Eye (tissue), 1 donor: ENCODE measurements at places on chromosomes 4 and X.

- DNase-seq, result peak; percentile 24
These were observed 265.7 kb downstream of the RAB28 start for GRCh38 chr4:13218326-13218958.

DNA sequence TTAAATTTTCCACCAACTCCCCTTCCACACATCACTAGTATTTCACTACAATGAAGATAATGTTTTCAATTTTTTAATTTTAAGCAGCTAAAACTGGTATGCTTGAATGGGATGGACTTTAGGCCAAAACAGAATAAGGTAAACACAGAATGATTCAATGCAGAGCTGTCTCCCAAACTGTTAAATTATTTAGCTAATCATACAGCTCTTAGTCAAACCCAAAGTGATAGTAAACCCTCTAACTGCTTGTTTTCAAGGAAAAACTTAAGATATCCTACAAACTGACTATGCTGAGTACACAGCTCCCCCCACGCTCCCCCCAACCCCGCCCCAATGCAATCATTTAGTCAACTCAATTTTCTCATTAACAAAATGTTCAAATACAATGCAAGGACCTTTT is 30.2 kb downstream of the CNOT6L start:
- DNase-seq, result no peak

GRCh38 chr4:53191997-53192396 is 173.9 kb downstream of the SCFD2 start:
- no peak for DNase-seq

- DNase-seq, result no peak
These were observed 47.6 kb downstream of the ATP10D start for GRCh38 chr4:47532658-47533057.

DNA sequence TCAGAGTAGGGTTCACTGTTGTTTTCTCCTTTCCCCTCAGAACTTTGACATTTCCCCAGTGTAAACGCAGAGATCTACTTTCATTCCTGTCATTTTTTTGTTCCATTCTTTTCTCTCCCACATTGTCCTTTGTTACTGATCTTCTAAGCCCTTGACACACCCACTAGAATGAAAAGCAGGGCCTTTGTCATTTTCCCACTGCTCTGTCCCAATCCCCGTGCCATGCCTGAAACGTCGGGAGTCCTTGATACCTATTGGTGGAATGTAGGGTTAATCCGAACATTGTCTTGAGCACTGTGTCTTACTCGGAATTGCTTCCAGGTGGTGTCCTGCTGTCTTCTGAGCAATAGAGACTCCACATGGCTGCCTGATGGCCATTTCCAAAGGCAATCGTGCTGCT is 887.1 kb upstream of the FRG1 start:
- DNase-seq, result no peak

DNA sequence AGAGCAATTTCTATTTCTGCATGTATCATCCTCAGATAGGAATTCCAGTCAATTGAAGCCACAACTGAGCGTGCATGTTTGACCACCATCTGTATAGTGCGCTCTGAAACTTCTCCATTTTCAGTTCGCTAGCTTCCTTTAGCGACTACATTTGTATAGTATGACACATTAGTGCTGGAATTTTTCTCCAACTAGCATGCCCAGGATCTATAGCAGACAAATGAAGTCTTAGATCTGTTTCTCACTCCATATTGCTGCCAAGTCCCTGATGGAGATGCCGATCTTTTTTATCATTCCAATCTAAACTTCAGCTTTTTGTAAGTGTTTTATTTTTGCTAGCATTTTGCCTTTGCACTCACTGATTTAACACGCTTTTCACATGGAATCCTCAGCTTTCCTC is 774.8 kb upstream of the TENM3 start:
- no peak for DNase-seq

- DNase-seq, result no peak
These were observed 49.3 kb downstream of the APELA start for GRCh38 chr4:164926301-164926700.

GRCh38 chr4:101961144-101961543 is 170.6 kb downstream of the BANK1 start:
- DNase-seq, result peak; percentile 58

GRCh38 chr4:2263926-2264321 is 2.0 kb upstream of the MXD4 start:
- DNase-seq, result no peak

DNA sequence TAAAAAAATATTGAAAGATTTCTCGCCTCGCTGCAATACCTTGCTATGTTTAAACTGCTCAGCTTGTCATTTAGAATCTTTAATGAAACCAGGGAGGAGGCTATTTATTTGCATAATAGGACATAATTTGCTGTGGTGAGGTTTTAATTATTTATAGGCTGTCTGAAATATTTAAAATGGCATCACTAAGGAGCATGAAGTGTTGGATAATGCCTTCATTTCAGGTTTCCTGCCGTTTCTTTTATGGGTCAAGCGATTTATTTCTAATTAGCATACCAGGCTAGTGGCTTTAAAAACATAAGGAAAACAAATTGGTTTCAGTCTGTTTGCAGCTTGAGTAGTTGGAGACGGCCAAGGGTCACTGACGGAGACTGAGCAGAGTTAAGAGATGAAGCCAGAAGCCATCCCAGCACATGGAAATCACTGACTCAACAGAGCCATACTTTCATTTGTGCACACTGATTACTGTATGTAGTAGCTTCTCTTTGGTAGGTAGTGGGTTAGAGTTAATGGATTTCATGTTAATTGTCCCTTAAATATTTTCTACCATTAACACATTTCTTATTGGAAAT is 1962.4 kb upstream of the TENM3 start:
- DNase-seq, result peak; percentile 56

DNA sequence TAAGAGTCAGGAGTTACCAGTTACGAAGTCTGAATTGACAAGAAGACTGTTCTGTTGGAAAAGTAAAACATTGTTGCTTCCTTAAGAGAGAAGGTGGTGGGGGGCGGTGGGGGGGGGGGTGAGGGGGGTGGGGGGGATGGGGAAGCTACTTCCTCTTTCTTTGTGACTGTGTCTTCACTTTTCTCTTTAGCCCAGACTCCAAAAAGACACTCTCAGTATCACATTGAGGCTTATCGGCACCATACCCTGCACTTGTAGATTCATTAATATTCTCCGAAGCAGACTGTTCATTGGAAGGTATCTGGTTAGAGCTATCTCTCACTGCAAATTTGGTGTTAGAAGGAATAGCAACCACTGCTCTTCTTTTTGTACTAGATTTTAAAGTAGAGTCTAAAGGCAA is 94.5 kb upstream of the IL13RA1 start:
- no peak for DNase-seq

- DNase-seq, result peak; percentile 33
These were observed 25.9 kb upstream of the HMX1 start for GRCh38 chr4:8897251-8898167.

DNA sequence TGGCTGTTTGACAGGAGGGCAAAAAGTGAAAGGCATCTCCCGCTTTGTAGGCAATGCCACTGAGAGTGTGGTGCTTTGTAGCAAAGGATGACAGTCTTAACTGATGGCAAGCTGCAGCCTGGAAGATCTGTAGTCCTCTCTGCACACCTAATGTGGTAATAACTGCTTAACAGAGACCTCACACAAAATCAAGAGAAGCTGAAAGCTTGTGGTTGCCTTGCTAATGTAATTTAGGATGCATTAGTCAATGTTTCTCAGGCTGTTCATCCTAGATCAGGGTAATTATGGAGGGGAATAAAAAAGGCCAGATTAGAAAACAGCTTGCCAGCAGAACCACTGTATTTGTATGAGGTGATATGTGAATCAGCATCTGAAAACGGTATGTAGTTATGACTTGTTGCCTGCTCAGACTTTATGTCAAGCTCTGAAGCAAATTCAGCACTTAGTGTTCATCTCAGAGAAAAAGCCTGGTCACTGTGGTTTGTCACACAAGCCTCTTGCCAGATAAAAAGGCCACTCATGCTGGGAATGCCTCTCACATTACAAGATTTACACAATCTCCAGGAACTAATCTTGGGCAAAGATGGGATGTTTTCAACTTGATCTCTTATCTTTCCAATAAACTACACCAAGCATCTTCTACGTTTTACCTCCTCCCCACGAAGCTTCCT is 130.8 kb downstream of the ENOX2 start:
- no peak for DNase-seq

GRCh38 chr4:25856756-25857155 is 6.0 kb downstream of the SEL1L3 start:
- no peak for DNase-seq

- no peak for DNase-seq
These were observed 120.4 kb upstream of the DUSP21 start for GRCh38 chrX:44723426-44723825.

GRCh38 chr4:47145630-47146029 is 114.3 kb downstream of the GABRB1 start:
- DNase-seq, result peak; percentile 2

GRCh38 chr4:37650481-37650880 is 35.7 kb downstream of the RELL1 start:
- no peak for DNase-seq

- DNase-seq, result peak; percentile 35
These were observed 851 bp downstream of the POLR2B start for GRCh38 chr4:56979421-56980072.

GRCh38 chr4:111215755-111216154 is 592.9 kb upstream of the PITX2 start:
- DNase-seq, result no peak

DNA sequence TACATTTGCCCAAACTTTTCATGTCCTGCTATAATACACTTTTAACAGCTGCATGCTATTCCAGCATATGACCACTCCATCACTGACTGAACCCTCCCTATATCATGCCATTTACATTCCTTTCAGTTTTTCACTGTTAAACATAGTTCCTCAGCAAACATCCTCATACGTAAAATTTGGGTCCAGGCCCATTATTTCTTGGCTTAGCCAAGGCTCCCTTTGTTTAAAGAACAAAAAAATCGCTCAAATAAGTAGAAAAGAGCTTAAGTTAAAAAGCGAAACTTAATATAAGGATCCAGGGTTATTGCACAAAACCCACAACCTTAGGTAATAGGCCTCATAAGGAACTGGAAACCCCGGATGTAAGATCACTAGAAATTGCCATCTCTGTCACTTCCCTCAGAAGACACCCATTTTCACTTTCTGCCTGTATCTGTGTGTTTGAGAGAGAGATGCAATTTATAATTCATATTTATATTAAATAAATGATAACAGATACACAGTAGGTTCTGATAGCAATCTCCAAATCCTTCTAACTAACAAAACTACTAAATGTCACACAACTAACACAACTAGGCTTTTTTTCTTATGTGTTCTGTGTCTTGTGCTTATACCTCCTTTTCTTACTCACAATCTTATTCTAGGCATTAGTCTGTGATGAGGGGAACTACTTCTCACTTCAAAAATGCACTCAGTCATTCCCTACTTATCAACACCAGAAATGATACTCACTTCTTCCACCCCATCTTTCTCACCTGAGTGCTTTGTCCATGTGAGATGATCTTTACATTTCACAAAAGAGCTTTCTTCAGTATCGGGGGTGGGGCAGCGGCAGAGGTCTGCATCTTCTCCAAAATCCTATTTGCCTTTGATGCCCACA is 59.9 kb upstream of the FAM241A start:
- DNase-seq, result no peak

- DNase-seq, result no peak
These were observed 421.8 kb downstream of the GBA3 start for GRCh38 chr4:23114538-23114937.

- DNase-seq, result no peak
These were observed 15.2 kb upstream of the GTPBP6 start for GRCh38 chrX:333611-334311.

- no peak for DNase-seq
These were observed 58.2 kb upstream of the DKK2 start for GRCh38 chr4:107094332-107094731.

DNA sequence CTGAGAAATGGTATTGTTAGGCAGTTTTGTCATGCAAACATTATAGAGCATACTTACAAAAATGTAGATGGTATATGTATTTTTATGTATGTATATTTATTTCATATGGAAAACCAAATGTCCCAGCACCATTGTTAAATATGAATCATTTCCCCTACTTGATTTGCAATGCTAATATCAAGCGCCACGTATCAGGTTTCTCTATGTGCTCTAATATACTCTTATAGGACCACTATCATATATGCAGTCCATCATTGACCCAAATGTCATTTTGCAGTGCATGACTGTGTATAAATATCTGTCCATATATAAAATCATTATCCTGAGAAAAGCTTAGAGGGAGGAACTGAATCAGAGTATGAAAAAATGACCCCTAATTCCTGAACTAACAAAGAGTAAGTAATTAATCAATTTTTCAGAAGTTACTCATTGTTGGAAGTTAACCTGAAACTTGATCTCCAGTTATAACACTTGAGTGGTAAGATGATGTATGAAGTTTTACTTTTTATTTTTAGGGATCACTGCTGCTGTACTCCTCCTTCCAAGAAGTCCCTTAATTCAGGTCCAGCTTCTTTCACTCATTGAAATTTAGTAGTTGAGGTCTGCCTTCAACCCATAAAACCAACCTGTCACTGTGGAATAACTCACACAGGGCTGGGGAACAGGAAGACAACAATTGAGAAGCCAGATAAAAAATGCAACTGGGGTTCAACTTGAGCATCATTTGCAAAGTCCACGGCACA is 134.8 kb upstream of the LDB2 start:
- DNase-seq, result no peak

- no peak for DNase-seq
These were observed 70.8 kb downstream of the ANXA10 start for GRCh38 chr4:168163106-168163505.

DNA sequence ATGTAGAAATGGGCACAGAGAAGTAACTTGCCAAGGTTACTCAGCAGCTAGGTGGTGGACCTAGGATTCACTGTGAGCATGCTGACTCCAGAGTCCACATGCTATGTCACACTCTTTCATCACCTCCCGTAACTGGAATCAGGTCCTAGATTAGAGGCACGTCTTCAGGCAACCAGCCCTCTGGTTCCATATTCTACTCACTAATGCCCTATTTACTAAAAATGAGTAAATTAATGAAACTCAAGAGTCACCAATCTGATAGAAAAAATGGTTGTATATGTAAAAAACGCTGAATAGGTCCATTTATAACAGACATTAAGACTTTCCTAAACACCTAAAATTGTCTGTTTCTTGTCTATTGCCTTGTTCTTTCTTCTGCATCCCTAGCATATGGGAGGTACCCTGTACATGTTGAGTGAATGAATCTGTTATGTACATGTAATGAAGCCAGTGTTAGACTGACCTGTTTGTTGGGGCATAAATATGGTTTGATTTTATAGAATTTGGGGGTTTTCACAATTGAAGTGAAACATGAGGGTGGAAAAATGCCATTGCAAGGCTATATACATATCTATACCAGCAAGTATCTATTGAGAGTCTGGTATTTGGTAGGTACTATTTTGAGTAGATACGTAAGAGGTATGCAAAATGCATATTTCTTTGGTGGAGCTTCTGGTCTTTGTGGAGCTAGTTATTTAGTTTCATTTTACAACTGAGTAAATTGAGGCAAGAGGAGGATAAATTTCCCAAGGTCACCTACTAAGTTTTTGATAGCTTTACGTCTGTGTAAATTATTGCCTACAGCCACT is 7.5 kb upstream of the RUFY3 start:
- DNase-seq, result no peak

DNA sequence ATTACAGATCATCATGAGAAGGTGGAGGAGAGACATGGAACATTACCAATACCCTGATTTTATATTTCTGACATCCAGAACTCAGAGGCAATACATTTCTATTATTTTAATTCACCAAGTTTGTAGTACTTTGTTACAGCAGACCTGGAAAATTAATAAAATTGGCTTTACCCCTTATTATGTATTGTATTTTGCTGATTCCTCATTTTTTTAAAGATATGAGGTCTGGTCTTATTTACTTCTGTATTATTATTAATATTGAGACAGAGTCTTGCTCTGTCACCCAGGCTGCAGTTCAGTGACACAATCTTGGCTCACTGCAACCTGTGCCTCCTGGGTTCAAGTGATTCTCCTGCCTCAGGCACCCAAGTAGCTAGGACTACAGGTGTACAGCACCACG is 357.3 kb upstream of the TECRL start:
- DNase-seq, result no peak
